ENCODE measurements at places on chromosomes 11 and 22. TPM values are rescaled to one million over a fixed set of nuclear protein-coding genes. Genes with fewer than 3 reads are reported as not detected.

The APOL4 gene
- 4.7 TPM for total RNA-seq

DNA sequence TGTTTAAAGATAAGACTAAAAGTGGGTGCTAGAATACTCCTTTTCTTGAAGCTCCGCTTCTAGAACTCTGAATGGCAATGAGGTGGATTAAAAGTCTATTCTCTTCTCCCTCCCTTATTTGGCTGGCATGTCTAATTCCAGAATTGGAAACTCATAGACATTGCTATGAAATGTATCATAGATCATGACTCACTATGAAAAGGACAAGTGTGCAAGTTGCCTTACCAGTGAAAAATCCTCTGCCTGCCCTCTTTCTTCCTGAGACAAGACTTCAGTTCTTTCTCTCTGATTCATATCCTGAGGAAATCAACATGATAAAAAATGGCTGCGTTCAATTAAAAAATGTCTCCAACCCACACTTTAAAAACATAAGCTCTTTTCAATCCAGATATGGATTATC is 73.2 kb upstream of the BLID start:
- H3K4me3 ChIP-seq, result no peak overlapping the region
- H3K27me3 ChIP-seq, result no peaks in the 10 kb centered on the region
- H3K27ac ChIP-seq, result peak overlapping the region; percentile 59
- no peaks in the 10 kb centered on the region for H3K36me3 ChIP-seq
- H3K4me1 ChIP-seq, result peaks cover 7% of the 10 kb centered on the region
- DNase-seq, result no peak

DNA sequence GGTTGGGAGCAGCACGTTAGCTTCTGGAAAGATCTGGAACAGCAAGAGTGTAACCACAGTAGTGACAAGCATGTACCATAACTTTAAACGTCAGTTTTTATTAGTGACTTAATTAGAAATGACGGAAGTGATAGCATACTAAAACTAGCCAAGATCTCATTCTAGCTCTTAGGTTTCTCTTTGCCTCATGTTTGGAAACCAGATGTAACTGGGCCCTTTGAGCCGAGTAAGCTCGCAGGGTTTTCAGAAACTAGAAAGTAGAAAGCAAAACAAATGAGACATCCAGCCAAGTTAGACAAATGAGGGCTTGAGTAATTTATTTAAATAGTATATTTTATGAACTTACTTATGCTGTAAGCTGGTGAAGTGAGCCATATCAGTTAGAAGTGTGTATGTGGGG is 40.2 kb upstream of the SLC5A12 start:
- H3K27ac ChIP-seq, result no peak overlapping the region
- no peaks in the 10 kb centered on the region for H3K36me3 ChIP-seq
- peaks cover 4% of the 10 kb centered on the region for H3K4me1 ChIP-seq
- no peak for DNase-seq
- H3K27me3 ChIP-seq, result no peaks in the 10 kb centered on the region

The SPI1 gene
- 8.3 TPM for total RNA-seq

DNA sequence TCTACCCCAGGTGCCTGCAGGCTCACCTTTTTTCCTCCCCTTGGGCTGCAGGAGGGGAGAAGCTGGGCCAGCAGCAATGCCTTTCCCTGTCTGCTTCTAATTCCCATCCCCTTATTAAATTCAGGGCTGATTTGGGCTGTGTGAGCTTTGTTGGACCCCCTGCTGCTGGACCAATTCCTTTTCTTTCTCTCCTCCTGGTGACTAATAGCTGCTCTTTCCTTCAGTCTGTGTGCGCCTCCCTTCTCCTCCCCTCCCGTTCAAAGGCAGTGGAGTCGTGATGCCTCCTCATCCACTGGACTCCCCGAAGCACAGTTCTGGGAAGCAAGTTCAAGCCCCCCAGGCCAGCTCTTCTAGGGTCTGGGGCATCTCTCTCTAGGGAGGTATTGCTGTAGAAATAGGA is 567.9 kb upstream of the CADM1 start:
- H3K27me3 ChIP-seq, result peaks cover 87% of the 10 kb centered on the region
- H3K4me1 ChIP-seq, result peaks cover 8% of the 10 kb centered on the region
- H3K36me3 ChIP-seq, result no peaks in the 10 kb centered on the region

The GSC2 gene
- total RNA-seq, result not detected

The CFAP68 gene
- total RNA-seq, result 26.0 TPM

The MRGPRX4 gene
- total RNA-seq, result not detected

- H3K27ac ChIP-seq, result no peak overlapping the region
- no peaks in the 10 kb centered on the region for H3K27me3 ChIP-seq
- peaks cover 18% of the 10 kb centered on the region for H3K4me1 ChIP-seq
Measured at GRCh38 chr11:84720706-84721402, 906.3 kb downstream of the DLG2 start.

DNA sequence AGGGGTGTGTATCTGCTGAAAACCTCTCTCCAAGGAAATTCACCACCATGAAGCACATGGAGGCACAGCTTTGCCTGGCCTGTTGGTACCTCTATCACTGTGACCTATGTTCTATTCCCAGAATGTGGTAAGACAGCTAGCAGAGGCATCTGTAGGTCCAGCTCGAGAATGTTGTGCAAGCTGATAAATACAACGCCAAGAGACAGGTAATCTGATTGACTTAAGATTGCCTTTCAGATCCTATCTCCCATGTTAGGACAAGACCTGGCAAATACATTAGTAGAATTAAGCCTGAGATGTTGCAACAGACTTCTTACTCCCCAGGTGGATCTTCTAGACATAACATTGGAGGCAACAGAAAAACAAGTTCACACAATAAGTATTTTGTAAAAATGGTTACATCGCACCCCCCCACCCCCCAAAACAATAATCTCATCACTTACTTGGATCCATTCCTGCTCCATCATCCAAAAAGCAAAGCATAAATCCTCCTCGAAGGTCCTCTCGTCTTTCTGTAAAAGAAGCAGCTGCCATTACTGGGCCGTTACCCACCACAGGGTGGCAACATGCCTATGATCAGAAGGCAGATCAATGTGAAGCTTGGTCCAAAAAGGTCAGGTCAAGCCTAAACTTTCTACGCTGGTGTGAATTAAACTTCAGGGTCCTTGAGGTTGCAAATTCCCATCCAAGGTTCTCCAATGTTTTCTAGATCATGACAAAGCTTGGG is 18.5 kb downstream of the MORC2 start:
- H3K27ac ChIP-seq, result no peak overlapping the region
- peaks cover 92% of the 10 kb centered on the region for H3K36me3 ChIP-seq
- peaks cover 40% of the 10 kb centered on the region for H3K4me1 ChIP-seq
- no peak overlapping the region for H3K4me3 ChIP-seq
- H3K27me3 ChIP-seq, result no peaks in the 10 kb centered on the region

DNA sequence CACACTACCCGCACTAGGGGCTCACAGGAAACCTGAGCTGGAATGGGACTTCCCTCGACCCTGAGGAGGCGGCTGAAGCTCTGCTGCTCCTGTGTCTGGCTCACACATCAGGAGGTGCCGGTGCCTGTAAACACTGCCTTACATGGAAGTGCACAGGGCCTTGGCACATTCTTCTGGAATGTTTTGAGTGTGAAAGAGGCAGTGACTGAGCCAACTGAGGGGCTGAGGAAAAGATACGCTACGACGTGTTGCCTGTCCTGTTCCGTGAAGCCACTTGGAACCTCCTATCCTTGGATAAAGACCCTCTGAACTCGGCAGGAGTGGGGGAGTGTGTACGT is 10.5 kb downstream of the TXN2 start:
- no peak overlapping the region for H3K4me3 ChIP-seq
- no peak for DNase-seq
- no peaks in the 10 kb centered on the region for H3K27me3 ChIP-seq
- H3K4me1 ChIP-seq, result peaks cover 65% of the 10 kb centered on the region
- H3K36me3 ChIP-seq, result peaks cover 54% of the 10 kb centered on the region
- peak overlapping the region; percentile 92 for H3K27ac ChIP-seq

GRCh38 chr11:12693479-12694182 is 19.4 kb downstream of the TEAD1 start:
- peaks cover 97% of the 10 kb centered on the region for H3K4me1 ChIP-seq
- H3K27ac ChIP-seq, result peak overlapping the region; percentile 92
- no peaks in the 10 kb centered on the region for H3K27me3 ChIP-seq
- DNase-seq, result peak; percentile 33
- H3K36me3 ChIP-seq, result no peaks in the 10 kb centered on the region

DNA sequence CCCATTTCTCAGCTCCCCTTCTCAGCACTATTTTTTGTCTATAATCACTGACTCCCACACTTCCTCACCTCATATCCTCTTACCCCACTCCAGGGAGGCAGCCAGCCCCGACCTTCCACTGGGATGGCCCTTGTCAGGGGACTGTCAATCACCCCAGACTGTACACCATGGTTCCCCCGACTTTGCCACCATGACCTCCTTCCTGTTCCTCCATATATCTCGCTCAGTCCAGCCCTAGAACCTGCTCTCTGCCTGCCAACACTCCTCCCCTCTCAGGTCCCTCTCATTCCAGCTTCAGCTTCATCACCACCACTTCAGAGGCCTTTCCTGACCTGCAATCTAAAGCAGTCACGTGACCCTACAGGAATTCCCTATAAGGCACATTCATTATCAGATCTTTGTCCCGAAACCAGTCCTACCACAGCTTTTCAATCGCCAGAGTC is 16.5 kb downstream of the PRPF19 start:
- no peak overlapping the region for H3K4me3 ChIP-seq
- H3K27me3 ChIP-seq, result no peaks in the 10 kb centered on the region
- H3K36me3 ChIP-seq, result peaks cover 25% of the 10 kb centered on the region
- peaks cover 22% of the 10 kb centered on the region for H3K4me1 ChIP-seq

The OR51B2 gene
- total RNA-seq, result not detected

The SEC14L2 gene
- 1.2 TPM for total RNA-seq

The APOA5 gene
- not detected for total RNA-seq

The TAF1D gene
- 32.6 TPM for total RNA-seq

The NFAM1 gene
- 1.2 TPM for total RNA-seq

The ANO3 gene
- not detected for total RNA-seq

The OR5AS1 gene
- total RNA-seq, result not detected

GRCh38 chr11:14819596-14819995 is 72.4 kb downstream of the CYP2R1 start:
- H3K4me3 ChIP-seq, result no peak overlapping the region
- DNase-seq, result no peak
- H3K27me3 ChIP-seq, result no peaks in the 10 kb centered on the region
- H3K27ac ChIP-seq, result no peak overlapping the region
- H3K36me3 ChIP-seq, result no peaks in the 10 kb centered on the region

DNA sequence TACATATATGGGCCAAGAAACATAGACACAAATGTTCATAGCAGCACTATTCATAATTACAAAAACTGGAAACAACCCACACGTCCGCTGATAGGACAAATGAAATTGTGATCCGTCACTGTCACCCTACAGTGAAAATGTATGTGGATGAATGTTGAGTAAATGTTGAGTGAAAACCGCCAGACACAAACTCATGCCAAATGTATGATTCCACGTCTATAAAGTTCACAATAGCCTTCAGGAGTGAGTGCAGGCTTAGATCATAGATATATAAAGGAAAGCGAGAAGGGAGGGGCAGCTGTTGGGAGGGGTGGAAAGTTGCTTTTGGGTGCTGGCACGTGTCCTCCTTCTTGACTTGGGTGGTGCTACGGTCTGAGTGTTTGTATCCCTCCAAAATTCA is 33.6 kb downstream of the DBX1 start:
- peaks cover 4% of the 10 kb centered on the region for H3K27me3 ChIP-seq
- no peak for DNase-seq
- no peak overlapping the region for H3K4me3 ChIP-seq
- H3K27ac ChIP-seq, result no peak overlapping the region
- peaks cover 1% of the 10 kb centered on the region for H3K4me1 ChIP-seq
- H3K36me3 ChIP-seq, result no peaks in the 10 kb centered on the region

The SYT7 gene
- 18.9 TPM for total RNA-seq

The PATE2 gene
- total RNA-seq, result not detected

DNA sequence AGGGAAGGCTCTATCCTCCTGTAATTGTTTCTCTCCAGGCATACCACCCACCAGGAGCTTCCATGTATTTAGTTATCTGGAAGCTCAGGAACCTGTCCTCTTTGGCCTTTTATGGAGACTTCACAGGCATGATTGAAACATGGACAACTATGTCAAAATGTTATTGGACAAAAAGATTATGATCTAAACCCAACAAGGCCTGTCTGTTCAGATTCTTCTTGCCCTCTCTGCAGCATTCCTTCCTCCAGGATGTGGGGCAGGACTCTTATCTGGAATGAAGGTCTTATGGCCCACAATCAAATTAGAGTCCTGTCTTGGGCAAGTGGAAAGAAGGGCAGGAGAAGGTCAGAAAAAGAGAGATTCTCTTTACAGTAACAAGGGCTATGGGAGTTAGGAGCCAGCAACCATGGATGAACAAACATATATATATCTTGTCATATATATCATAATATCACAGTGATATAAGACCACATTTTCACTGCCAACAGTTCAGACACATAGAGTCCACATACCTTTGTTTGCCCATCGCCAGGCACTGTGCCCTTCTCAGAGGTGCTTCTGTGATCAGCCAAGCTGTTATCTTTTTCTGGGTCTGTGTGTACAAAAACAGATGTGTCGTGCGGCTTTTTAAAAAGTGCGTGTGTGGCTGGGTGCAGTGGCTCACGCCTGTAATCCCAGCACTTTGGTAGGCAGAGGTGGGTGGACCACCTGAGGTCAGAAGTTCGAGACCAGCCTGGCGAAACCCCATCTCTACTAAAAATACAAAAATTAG is 42.5 kb upstream of the SUSD2 start:
- H3K4me1 ChIP-seq, result peaks cover 70% of the 10 kb centered on the region
- DNase-seq, result no peak
- H3K27ac ChIP-seq, result peak overlapping the region; percentile 28
- peaks cover 30% of the 10 kb centered on the region for H3K36me3 ChIP-seq
- no peak overlapping the region for H3K4me3 ChIP-seq
- H3K27me3 ChIP-seq, result no peaks in the 10 kb centered on the region

GRCh38 chr11:22920939-22921565 is 60.8 kb upstream of the CCDC179 start:
- no peak overlapping the region for H3K27ac ChIP-seq
- H3K27me3 ChIP-seq, result no peaks in the 10 kb centered on the region
- no peak overlapping the region for H3K4me3 ChIP-seq
- H3K4me1 ChIP-seq, result no peaks in the 10 kb centered on the region
- H3K36me3 ChIP-seq, result no peaks in the 10 kb centered on the region

- no peak for DNase-seq
- peaks cover 10% of the 10 kb centered on the region for H3K4me1 ChIP-seq
- H3K27ac ChIP-seq, result no peak overlapping the region
- H3K36me3 ChIP-seq, result peaks cover 56% of the 10 kb centered on the region
- no peak overlapping the region for H3K4me3 ChIP-seq
Measured at GRCh38 chr22:19228179-19228578, 49.6 kb upstream of the SLC25A1 start.

The BIK gene
- total RNA-seq, result 0.41 TPM

GRCh38 chr22:43796567-43796966 is 15.5 kb downstream of the EFCAB6 start:
- no peak for DNase-seq
- H3K4me3 ChIP-seq, result no peak overlapping the region
- no peaks in the 10 kb centered on the region for H3K36me3 ChIP-seq
- no peak overlapping the region for H3K27ac ChIP-seq
- peaks cover 8% of the 10 kb centered on the region for H3K4me1 ChIP-seq

- H3K4me3 ChIP-seq, result no peak overlapping the region
- no peak for DNase-seq
- no peaks in the 10 kb centered on the region for H3K36me3 ChIP-seq
- no peaks in the 10 kb centered on the region for H3K4me1 ChIP-seq
Measured at GRCh38 chr11:107741044-107741823, 29.4 kb upstream of the SLN start.

GRCh38 chr11:59842316-59842715 is 3.0 kb downstream of the CBLIF start:
- DNase-seq, result no peak
- no peak overlapping the region for H3K4me3 ChIP-seq
- H3K36me3 ChIP-seq, result no peaks in the 10 kb centered on the region

- H3K27ac ChIP-seq, result peak overlapping the region; percentile 14
- H3K4me1 ChIP-seq, result no peaks in the 10 kb centered on the region
- DNase-seq, result no peak
- H3K27me3 ChIP-seq, result no peaks in the 10 kb centered on the region
Measured at GRCh38 chr11:117959438-117960149, 26.6 kb upstream of the IL10RA start.
